ENCODE measurements at places on chromosomes 6 and 20. TPM values are rescaled to one million over a fixed set of nuclear protein-coding genes. Genes with fewer than 3 reads are reported as not detected.

PREX1 gene
- polyA plus RNA-seq: 0.22 TPM

CPNE5 gene
- 0.09 TPM for polyA plus RNA-seq

UBE3D gene
- 6.3 TPM for polyA plus RNA-seq

PSORS1C2 gene
- not detected for polyA plus RNA-seq

GCM1 gene
- not detected for polyA plus RNA-seq

TAF4 gene
- 4.4 TPM for polyA plus RNA-seq

ANKRD60 gene
- polyA plus RNA-seq: not detected

RAET1E gene
- polyA plus RNA-seq: 24.9 TPM

ROMO1 gene
- polyA plus RNA-seq: 195 TPM

IFT52 gene
- 22.8 TPM for polyA plus RNA-seq

SLC35B2 gene
- 118 TPM for polyA plus RNA-seq

TRDN gene
- not detected for polyA plus RNA-seq

ABHD12 gene
- polyA plus RNA-seq: 8.3 TPM

NKAIN4 gene
- not detected for polyA plus RNA-seq

B3GALT4 gene
- polyA plus RNA-seq: 0.61 TPM

GPR6 gene
- not detected for polyA plus RNA-seq

All from keratinocyte (primary cell).